ENCODE measurements at places on chromosomes 5 and 9.

DNA sequence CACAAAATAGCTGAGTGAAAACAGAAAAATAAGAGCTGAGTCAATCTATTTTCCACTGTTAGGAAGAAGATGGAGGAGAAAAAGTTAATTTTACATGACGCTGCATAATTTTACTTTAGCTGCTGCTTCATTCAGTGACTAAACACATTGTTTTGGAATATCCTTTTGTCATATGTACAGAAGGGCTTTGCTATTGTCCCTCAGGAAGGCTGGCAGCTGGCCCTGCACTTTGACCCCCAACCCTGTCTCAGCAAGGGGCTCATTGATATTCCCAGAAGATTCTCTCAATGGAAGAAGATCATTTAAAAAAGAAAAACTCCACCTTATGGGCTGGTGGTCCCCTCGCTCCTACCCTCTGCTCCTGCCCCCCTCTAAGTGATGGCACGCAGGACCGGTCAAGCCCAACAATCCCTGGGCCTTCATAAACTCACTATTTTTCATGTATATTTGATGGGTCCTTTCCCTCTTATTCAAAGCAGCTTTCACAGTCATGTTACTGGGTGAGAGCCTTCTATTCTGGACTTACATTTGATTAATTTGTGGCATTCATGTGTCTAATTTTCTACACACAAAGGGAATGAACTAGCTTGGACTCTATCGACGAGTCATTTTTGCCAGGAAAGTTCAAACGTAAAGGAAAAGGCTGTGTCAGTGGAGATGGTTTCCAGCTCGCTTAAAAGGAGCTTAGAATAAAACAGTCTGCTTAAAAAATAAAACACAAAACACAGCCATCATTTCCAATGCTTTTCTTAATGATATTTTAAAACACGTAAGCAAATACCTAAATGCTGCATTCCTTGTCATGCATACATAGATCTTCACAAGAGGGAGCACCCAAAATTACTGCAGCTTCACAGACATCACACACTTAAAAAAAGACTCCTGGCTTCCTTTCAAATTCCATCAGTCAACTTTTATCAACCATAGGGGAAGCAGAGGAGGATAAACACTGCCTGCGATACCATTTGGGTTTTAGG lies 104.7 kb downstream of the EFNA5 start:
- DNase-seq: no peak

DNA sequence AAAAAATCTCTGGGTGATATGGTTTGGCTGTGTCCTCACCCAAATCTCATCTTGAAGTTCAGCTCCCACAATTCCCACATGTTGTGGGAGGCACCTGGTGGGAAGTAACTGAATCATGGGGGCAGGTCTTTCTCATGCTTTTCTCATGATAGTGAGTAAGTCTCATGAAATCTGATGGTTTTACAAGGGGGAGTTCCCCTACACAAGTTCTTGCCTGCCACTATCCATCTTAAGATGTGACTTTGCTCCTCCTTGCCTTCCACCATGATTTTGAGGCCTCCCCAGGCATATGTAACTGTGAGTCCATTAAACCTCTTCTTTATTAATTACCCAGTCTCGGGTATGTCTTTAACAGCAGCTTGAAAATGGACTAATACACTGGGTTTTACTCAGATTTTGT lies 513.9 kb downstream of the TLE4 start:
- no peak for DNase-seq

GRCh38 chr9:95613670-95614069 lies 96.9 kb upstream of the PTCH1 start:
- no peak for DNase-seq

- DNase-seq: no peak
These were observed 599.1 kb upstream of the CLINT1 start for GRCh38 chr5:158458086-158458485.

- no peak for DNase-seq
These were observed 509.3 kb upstream of the CTNND2 start for GRCh38 chr5:12413585-12413984.

DNA sequence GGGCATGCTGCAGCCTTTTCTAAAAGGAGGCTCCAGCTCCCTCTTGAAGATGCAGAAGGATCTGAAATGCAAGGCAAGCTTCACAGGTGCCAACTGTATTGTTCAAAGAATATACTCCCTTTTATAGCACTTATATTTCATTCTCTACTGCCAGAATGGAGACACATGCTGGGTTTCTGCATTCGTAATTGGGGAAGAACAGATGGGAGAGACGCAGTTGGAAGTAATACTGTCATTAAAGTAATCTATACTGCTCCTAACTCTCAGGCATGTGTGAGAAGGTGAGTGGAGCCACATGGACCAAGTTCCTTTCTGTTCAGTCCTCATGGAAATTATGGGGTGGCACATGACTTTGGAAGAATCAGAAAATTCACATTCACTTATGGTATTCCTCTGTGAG lies 226.4 kb downstream of the TRIM32 start:
- DNase-seq: no peak

GRCh38 chr9:76900884-76901440 lies 5.0 kb downstream of the PRUNE2 start:
- no peak for DNase-seq

- DNase-seq: no peak
These were observed 141.0 kb downstream of the OLFM1 start for GRCh38 chr9:135228345-135228982.

GRCh38 chr5:168408561-168409305 lies 77.5 kb upstream of the RARS1 start:
- no peak for DNase-seq

DNA sequence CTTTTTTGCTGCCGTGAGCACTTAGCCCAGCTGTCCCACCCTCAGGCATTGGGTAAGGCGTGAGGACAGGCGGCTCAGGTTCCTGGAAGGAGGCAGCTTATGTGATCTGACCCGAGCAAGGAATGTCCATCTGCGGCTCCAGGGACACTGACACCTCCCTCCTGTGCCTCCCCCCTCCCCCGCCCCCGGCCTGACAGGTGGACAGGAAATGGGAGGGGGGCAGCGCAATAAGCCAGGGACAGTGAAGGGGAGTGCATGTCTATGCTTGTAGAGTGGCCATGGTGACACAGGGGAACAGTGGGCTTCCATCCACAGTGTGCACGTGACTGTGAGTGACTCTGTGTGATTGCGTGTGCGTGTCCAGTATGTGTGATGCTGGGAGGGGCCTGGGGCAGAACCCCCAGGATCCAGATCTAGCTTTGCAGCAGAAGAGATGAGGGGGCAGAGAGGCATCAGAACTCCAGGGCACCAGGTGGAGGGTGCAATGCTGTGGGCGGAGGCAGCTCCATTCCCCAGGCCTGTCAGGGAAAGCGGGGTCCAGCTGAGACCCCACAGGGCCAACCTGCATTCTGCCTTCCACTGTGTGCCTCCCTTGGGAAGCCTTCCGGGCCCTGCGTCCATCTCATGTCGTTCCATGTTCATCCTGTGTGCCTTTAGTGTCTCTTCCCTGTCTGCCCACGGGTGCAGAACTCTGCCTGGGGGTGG lies 30.5 kb downstream of the CNTFR start:
- no peak for DNase-seq

DNA sequence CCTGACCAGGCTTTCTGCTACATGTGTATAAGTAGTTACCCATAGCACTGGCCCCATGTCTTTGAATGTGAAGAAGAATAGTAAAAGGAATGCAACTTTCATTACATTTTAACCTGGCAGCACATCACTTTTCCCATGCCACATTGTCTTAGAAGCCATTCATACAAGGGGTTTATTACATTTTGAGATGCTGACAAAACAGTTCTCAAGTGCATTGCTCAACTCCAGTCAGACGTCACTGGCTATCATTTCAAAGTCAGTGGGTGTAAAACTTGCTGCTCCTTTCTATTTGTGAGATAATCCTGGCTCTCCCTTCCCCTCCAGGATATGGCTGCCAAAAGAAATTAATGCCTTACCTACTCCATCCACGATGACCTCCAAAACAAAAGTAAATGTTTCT lies 97.0 kb upstream of the VCAN start:
- no peak for DNase-seq

GRCh38 chr5:80559244-80559643 lies 10.8 kb downstream of the ANKRD34B start:
- no peak for DNase-seq

DNA sequence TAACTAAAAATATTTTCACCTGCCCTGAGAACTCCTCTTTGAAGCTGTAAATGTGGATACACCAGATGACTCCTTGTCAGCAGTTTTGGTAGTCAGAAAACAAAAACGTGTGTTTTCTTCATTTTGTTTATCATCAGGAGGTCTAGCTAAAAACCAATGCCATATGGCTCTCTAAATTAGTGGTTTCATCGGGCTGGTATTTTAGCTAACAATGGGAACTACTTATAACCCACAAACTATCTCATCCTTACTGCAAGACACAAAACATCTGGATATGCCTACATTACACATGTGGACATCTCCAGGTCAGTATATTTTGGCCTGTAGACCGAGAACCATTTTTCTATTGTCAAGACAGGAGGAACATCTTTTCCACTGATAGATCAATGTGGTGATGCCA lies 56.2 kb downstream of the GAS1 start:
- no peak for DNase-seq

GRCh38 chr9:99259231-99259918 lies 37.3 kb downstream of the SEC61B start:
- peak; percentile 98 for DNase-seq

- no peak for DNase-seq
These were observed 73.5 kb upstream of the TMEM215 start for GRCh38 chr9:32709871-32710270.

- no peak for DNase-seq
These were observed 65.7 kb upstream of the KCNN2 start for GRCh38 chr5:114296191-114296590.

GRCh38 chr9:31759703-31760102 lies 624.7 kb upstream of the ACO1 start:
- DNase-seq: no peak

DNA sequence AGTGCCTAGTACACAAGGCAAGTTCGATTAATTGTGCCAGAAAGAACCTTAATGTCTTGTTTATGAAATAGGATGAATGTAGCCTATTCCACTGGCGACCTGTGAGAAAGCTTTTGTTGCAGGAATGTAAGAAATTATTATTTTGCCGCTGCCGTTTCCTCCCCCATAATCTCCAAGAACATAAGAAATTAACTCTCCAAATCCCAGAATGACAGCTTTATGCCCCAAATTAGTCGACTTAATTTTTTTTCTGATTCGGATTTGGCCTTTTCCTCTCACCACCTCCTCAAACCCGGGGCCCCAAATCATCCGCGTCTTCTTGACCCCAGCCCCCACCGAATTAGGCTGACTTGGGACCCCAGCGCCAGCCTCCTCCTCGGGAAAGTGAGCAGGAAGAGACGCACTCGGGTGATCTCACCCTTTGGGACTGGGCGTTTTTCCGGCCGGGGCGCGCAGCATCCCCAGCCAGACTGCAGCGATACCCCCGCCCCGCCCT lies 682 bp upstream of the SPTAN1 start:
- no peak for DNase-seq

DNA sequence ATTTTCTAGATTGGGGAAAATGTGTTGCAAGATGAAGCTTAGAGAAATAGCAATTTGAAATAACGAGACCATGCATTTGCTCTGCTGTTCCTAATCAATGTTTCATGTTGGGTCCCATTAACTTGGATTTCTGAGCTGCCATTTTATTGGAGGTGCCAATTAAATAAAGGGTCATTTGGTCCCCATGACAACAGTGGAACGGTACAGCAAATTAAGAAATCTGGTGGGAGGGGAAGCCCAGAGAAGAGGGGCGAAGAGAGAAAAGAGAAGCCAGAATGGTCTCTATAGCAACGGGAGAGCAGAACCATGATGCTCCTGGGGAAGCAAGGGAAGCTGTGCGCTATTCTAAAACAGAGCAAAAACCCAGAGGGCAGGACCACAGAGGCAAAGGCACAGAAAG lies 120.2 kb downstream of the ENTREP1 start:
- DNase-seq: no peak

GRCh38 chr5:94545870-94546625 lies 72.4 kb downstream of the KIAA0825 start:
- DNase-seq: no peak

All from left lobe of liver (tissue), 2 donors.